ENCODE measurements at places on chromosomes 2 and 18.

- no peak for DNase-seq
Measured at GRCh38 chr2:113198048-113198789, 24.4 kb downstream of the PSD4 start.

DNA sequence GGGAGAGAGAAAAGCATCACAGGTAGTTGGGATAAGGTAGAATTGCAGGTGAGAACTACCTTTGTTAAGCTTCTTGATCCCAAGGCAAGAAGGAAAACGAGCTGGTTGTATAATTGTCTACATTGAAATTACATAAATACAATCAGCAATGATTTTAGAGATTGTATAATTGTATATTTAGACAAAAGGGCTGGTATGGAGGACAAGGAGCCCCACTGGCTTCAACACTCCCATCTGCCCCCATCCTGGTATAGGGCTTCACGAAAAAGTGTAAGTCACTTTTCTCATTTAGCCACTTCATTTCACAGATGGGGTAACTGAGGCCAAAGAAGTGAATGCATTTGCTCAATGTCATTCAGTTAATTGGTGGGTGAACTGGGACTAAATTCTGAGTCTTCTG lies 103.3 kb downstream of the MYCN start:
- no peak for DNase-seq

DNA sequence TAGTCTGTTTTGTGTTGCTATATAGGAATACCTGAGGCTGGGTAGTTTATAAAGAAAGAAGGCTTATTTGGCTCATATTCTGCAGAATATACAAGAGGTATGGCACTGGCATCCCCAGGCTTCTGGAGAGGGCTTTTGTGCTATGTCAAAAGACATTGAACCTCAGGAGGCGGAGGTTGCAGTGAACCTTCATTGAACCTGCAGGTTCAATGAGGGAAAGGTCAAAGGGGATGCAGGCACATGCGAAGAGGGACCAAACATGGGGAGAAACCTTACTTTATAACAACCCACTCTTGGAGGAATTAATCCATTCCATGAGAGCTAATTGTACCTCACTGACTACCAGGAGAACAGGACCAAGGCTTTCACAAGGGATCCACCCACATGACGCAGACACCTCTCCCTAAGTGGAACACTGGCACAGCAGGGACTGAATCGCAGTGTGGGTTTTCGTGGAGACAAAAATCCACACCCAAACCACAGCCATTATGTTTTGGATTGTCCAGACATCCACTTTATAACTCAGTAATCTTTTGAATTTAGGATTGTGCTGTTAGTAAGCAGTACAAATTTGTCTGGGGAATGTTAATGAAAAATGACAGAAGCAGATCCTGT lies 4.1 kb upstream of the SERPINB8 start:
- DNase-seq: no peak

DNA sequence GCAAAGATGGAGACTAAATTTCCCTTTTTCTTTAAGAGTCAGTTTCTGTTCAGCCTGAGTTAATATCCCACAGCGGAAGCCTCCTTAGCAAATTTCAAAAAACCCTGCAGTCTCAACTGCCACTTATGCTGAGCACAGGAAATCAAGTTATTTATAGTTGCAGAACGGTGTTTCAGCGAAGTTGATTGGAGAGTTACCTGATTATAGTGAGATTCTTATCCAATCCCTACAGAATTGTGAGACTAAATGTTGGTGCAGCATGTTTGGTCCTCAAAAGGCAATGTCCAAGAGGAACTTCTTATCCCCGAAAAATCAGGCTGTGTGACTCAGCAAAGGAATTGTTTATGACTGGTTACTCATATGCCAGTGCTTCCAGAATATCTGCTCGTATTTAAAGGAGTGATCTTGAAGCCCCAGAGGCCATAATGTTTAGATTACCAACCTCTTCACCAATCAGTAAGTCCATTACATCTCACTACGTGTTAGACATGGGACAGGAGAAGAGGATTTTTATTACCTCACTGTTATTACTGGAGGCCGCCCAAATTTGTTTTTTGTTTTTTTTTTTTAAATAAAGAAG lies 67.9 kb downstream of the LRRFIP1 start:
- peak; percentile 86 for DNase-seq

DNA sequence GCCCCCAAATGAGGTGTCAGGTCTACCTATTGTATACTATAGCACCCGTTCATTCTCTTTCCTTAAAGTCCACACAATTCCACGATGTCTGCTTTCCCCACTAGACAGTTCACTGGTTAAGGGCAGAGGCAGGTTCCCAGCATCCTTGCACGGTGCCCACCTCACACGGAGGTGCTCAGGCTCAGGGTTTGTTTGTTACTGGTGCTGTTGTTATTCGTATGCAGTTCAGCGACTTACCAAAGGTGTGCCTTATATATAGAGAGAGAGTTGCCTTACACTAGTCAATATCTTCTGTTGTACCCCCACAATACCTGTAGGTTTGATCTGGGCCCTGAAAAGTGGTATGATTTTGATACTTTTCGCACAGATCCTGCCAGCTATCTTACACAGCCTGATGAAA lies 30.6 kb downstream of the SLC3A1 start:
- DNase-seq: no peak

DNA sequence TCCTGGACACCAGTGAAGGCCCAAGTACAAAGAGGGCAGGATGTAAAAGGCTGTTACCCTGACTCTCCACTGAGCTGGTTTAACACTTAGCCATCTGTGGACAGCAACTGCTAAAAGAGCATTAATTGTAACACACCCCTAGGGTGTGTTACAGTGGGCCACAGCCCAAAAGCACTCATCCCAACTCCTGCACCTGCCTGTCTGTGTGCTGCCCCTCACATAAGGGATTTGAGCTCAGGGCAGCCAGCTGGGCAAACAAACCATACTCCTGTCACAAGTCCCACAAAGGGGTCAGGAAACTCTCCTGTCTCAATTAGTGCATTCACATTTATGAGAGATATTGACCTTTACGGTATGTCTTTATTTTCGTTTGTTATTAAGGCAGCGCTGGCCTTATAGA lies 833.1 kb upstream of the NXPH2 start:
- no peak for DNase-seq

DNA sequence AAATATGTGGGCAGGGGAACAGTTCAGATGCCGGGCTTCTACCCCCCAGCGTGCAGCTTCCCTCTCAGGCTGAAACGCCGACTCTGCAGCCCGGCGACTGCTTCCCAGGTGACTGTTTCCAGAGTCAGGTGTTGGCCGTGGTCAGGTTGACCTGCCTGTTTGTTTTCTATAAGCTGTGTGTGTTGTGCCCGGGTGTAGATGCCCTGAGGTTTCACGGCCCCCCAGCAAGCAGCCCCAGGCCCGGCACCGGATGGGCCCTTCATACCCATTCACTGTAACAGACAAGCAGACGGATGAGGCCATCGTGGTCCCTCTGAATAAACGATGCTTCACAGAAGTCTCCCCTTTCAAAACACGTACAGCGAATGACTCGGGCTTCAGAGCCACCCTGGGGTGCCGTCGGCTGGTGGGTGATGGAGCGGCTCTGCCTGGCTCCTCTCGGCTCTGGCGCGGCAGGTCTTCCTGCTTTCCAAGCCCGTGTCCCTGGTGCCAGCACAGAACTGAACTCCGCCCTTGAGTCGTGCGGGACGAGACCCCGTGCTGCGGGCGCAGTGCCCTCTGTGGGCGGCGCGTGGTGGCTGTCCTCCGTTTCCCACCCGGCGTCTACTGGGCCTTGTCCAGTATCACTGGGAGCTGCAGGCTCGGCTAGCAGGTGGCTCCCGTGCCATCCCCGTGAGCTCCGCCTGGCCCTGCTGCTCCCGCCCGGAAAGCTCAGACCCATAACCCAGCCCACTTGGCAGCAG lies 15.0 kb upstream of the KCNG2 start:
- no peak for DNase-seq

GRCh38 chr2:142478206-142478605 lies 347.4 kb upstream of the LRP1B start:
- DNase-seq: no peak

GRCh38 chr2:181105562-181105961 lies 125.2 kb downstream of the UBE2E3 start:
- no peak for DNase-seq

GRCh38 chr2:217685255-217685605 lies 317.6 kb downstream of the TNS1 start:
- DNase-seq: peak; percentile 87

DNA sequence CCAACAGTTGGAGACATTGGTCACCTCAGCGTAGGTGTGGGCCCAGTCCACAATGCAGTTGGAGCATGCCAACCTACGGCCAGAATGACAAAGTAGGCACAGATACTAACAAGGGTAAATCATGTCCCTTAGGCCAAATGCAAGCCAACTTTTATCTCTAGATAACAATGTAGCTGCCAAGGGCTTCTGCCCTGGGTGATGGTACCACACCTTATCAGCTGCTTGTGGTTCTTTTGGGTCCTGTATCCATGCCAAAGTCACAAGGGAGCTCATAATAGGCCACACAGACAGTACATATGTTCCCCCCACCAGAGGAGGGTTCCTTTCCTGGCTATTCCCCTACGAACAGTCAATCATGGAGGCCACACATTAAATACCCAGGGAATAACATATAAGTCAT lies 19.1 kb downstream of the PHOSPHO2 start:
- DNase-seq: no peak

- DNase-seq: no peak
Measured at GRCh38 chr2:134745546-134745945, 26.7 kb upstream of the TMEM163 start.

DNA sequence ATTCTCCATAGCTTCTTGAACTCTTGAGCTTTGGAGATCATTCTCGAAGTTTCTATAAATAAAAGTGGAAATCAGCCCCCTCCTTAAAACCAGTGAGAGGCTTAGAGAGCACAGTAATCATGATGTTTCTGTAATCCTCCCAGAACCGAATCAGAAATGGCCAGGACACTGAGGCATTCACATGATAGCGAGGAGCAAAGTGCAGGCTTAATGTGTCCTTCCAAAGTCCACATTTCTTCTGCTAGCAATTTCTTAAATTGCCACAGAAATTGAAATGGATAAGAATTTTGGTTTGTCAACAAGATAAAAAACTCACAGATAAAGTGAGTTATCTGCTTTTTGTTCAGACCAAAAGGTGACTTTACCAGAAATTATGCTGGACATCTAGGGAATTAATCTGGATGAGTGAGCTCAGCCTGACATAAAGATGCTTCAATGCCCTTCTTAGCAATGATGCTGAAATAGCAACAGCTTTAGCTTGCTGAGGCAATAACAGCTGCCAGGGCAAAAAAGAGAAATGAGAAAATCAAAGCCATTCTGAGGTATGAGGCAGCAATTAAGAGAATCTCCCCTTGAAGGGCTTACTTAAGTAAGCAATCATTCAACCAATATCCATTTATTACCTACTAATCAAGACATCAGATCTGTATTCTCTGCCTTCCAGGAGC lies 82.4 kb upstream of the PHLPP1 start:
- DNase-seq: no peak

GRCh38 chr2:119958670-119959268 lies 54.1 kb upstream of the EPB41L5 start:
- peak; percentile 16 for DNase-seq

GRCh38 chr18:58338961-58339592 lies 289.8 kb downstream of the ALPK2 start:
- DNase-seq: no peak

DNA sequence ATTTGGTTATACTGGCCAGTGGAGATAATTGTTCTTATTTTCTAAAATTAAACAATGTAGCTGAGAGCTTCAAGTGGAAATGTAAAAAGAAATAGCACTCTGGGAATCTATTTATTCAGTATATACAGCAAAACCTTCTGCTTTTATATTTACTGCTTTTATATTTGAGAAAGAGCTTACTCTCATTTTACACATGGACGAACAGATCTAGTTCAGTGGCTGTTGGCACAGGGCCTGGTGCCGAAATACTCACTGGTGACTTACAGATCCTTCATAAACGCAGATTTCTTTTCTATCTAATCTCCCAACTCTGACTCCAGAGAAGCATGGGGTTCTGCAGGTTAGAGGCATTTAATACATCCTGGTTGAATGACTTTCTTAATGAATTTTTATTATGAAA lies 266.2 kb downstream of the ASXL3 start:
- DNase-seq: no peak

DNA sequence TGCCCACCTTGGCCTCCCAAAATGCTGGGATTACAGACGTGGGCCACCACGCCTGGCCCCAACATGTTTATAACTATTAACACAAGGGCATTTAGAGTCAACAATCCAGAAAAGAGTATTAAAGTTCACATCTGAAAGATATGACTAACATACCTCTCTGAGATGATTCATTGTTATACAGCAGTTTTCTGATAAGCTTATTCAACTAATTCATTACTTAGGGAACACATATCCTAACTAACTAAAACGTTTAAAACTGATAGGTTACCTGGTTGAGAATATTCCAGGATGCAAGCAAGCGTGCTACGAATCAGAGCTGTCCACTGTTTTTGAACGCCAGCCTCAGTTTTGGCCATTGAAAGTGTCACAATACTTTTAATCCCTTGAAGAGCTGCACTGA lies 34.0 kb upstream of the STRN start:
- no peak for DNase-seq

- DNase-seq: peak; percentile 77
Measured at GRCh38 chr2:203814661-203815540, 52.7 kb upstream of the CTLA4 start.

- DNase-seq: peak; percentile 38
Measured at GRCh38 chr2:67733517-67733916, 329.3 kb downstream of the C1D start.

GRCh38 chr2:127508023-127508630 lies 18.2 kb downstream of the IWS1 start:
- peak; percentile 60 for DNase-seq

GRCh38 chr2:232463701-232464543 lies 8.0 kb downstream of the ALPI start:
- no peak for DNase-seq

DNA sequence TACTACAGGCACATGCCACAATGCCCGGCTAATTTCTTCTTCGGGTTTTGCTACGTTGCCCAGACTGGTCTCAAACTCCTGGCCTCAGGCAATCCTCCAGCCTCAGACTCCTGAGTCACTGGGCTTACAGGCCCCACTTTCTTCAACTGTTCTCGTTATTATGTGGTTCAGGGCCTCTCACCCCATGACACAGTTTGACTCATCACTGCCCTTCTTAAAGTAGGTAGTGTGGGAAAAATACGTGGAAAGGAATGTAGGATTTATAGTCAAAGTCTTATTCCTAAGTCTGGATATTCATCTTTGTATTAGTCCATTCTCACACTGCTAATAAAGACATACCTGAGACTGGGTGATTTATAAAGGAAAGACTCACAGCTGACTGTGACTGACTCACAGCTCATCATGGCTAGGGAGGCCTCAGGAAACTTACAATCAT lies 19.4 kb downstream of the CENPA start:
- peak; percentile 56 for DNase-seq

All from brain microvascular endothelial cell (primary cell).